ENCODE measurements at places on chromosomes 4 and X.

DNA sequence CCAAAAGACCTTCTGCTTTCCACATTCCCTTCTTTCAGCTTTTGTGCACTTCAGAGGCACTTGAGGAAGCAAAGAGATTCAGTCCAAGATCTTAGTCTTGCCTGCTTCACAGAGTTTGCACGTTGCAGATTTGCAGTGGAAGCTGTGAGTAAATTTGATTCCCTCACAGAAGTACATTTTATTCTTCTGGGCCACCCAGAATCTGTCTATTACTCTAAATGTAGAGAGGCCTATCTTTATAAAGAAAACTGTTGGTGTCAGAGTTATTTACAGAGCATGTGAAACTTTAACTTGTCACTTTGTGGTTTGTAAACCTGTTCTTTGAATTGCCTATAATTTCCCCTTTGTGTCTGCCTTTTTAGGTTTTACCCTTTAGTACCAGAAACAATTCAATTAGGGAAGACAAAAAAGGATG, 15.5 kb downstream of the SPRY1 start:
- DNase-seq = no peak

DNA sequence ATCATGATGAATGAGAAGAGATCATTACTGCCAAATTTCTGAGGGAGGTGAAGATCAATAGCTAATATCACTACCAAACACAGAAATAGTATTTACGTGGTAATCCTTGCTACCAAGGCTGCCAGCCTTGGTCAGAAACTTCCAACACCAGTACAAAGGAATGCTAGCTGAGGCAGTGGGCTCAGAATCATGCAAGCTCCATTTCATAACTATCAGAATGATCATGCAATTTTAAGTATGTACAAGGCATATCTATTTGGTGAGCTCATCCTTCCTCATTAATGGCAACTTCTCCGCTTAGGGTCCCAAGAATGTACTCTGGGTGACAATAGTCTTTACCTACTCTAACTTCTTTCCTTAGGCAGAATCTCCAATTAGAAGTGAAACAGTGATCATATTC, 135.0 kb downstream of the GPC3 start:
- no peak for DNase-seq

GRCh38 chr4:181168011-181168805, 1075.0 kb upstream of the TENM3 start:
- DNase-seq = no peak

- DNase-seq = no peak
Measured at GRCh38 chr4:17577665-17578481, 875 bp downstream of the LAP3 start.

GRCh38 chrX:12685541-12685940, 105.7 kb upstream of the PRPS2 start:
- DNase-seq = peak; percentile 30

DNA sequence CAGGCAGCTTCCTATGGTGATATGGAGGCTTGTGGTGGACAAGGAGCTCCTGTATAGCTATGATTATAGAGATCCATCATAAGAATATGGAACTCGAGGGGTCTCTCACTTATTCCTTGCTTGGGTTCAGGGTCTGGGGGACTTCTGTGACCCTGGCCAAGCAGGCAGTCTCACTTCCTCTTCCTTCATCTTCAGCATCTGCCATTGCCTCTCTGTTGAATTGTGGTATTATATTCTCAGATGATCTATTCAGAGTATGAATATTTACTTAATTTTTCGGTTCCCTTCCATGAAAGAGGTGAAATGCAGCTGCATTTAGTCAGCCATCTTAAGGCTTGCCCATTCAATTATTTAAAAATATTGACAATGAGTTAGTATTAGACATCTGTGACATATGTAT, 292.9 kb downstream of the SPIN4 start:
- DNase-seq = no peak

GRCh38 chrX:4379071-4379470, 665.6 kb upstream of the PRKX start:
- DNase-seq = no peak

DNA sequence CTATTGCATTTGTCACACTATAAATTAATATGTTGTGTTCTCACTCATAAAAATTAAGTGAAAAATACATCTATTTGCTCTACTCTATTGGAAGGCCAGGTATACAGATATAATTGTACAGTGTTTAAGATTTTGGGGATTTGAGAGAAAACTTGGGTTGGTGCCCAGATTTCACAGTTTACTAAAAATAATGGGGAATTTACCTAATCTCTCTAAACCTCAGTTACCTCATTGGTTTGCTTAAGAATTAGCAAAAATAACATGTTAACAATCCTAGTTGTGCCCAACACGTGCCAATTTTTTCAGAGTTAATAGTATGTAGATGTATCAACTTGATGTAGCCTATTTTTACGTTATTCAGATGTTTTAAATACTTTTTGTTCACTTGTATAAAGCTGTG, 1495.3 kb upstream of the PCDH7 start:
- no peak for DNase-seq

GRCh38 chrX:139831017-139831416, 101.8 kb downstream of the ATP11C start:
- no peak for DNase-seq

DNA sequence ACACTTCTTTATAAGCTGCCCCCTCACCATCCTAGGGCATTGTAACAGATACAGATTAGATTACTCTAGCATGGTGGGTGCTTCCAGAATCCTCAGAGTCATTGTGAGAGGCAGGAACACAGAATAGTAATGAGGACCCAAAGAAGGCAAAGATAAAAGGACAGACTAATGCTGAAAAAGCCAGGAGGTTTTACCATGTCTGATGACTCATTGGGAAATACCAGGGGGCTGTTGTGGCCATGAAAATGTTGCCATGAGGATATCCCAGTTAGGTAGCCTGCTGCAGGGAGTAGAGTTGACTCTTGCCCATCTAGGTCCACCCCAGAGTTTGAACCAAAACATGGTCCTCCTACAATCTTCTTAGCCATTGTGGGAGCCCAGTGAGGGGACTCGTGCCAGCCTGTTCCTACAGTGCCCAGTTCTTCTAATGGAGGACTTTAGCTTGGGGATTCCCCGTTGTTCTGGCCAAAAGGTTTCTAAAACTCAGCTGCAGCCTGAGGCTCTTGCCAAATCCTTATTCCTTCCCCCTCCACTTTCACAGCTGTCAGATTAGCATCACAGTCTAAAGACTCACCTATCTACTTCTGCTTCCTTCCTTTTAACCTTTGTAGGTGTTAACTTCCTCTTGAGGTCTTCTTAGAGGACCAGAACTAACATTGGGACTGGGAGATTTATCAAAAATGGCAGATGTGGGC, 586.0 kb upstream of the AADAT start:
- DNase-seq = no peak

GRCh38 chr4:14237911-14238310, 610.4 kb upstream of the BOD1L1 start:
- DNase-seq = no peak

DNA sequence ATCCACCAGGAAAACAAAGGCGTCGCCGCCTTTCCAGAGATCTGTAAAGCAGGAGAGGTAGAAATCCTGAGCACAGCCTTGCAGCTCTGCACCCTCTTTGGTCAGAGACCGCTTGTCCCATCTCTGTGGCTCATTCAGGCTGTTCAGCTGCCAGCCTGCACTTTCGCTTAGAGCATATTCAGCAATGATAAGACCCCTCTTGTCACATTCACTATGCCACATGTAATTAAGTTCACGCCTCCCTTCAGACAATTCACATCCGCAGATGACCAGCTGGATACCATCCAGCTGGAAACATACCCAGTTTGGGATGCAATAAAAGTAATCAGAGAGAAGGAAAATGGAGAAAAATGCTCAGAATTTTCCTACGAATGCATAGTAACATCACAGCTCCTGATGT, 335.4 kb downstream of the UNC5C start:
- no peak for DNase-seq

GRCh38 chr4:145740806-145741205, 60.9 kb downstream of the C4orf51 start:
- no peak for DNase-seq

GRCh38 chr4:71635139-71635748, 148.6 kb downstream of the GC start:
- DNase-seq = no peak

GRCh38 chrX:64192673-64193072, 12.8 kb downstream of the AMER1 start:
- DNase-seq = no peak

- DNase-seq = no peak
Measured at GRCh38 chr4:175068266-175068665, 150.1 kb downstream of the ADAM29 start.

DNA sequence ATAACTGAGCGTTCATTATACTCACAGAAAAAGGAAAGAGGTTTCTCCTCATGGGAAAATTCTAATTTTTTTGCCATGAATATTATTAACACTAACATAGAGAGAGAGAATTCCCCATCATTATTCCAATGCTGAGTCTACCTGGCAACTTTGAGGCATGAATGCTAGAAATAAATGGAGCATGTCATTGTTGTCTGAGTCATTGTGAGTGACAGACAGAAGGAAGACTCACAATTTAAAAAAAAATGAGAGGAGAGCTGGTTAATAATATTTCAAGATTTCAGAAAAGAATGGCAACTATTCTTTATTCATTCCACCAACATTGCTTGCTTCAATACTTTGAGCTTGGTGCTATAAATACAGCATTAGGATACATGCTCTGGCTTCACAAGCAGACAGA, 170.4 kb upstream of the HS3ST1 start:
- DNase-seq = no peak

DNA sequence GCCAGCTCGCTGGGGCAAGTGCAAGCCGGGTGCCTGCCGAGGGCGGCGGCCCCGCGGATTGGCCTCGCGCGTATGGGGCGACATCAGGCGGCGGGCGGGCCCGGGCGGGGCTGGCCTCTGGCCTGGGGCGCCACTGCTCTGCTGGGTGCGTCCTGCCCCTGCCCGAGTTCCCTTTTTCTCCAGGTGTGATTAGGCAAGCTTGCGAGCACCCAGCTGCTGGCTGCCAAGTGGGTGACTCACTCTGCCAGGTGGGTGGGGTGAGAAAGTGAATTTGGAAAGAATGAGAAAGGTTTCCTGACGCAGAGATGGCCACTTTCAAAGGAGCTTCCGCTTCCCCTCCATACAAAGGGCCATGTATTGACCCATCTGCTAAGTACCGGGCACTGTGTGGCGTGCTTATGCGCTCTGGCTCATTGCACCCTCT, 32.5 kb downstream of the FGFBP1 start:
- no peak for DNase-seq

GRCh38 chr4:4417886-4418285, 31.0 kb downstream of the NSG1 start:
- DNase-seq = no peak

DNA sequence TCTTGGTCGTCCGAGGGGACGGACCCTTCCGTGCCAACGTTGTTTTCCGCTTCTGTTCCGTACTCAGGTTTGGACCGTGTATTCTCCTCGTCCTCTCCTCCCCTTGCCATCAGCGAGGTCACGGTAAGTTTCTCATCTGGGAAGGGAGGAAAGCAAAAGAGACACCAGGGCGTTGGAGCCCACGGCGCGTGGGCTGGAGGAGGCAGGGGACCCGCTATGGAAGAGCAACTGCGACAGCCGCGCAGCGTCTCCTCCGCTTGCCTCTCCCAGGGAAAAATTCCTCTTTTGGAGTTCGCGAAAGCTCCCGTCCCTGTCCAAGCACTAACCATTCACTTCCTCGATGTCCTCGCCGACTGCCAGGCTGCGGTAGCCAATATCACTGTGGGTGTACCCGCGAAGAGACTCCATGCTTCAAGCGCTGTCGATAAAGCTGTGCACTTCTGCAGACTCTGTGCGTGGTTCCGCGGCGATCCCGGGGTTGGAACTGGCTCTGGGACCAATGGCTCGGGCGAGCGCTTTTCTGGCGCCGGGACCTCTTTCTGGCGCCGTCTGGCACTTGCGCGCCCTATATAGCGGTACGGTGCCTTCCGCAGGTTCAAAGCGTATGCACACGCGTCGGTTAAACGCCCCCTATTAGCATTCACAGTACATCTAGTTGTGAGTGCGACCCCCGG, at the start of gene ESX1:
Gene ESX1 (minus strand): TSS at position 492 of the 674 bp plus-strand sequence. CDS start 84 bp downstream, at position 408.
- no peak for DNase-seq

DNA sequence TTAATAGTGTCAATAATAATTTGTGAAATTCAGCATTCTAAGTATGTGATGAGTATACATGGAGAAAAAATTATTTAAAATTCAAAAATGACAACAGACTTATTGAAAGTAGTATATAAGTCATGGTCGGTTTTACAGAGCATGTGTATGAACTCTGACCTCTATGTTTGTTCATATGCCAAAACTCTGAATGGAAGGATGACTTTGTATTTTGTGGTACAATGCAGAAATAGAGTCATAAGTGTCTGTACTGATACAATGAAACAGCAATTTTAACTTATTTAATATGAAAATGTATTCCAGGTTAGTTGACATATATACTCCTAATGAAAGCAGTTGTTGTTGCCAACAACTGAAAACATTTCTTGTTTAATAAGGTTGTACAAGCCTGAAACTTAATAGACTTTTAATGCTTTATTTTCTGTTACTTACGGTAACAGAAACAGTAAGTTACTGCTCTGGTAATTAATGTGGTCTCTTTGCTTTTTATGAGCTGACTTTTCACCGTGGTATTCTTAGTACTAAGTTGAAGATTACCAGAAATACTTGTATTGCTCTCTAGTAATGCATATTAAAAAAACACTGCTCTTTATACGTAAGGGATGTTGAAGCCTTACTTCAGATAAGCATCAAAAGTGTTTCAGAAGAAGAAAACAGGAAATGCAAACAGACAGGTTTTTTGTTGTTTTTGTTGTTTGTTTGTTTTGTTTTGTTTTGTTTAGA, 1.9 kb downstream of the UBE2K start:
- DNase-seq = no peak

DNA sequence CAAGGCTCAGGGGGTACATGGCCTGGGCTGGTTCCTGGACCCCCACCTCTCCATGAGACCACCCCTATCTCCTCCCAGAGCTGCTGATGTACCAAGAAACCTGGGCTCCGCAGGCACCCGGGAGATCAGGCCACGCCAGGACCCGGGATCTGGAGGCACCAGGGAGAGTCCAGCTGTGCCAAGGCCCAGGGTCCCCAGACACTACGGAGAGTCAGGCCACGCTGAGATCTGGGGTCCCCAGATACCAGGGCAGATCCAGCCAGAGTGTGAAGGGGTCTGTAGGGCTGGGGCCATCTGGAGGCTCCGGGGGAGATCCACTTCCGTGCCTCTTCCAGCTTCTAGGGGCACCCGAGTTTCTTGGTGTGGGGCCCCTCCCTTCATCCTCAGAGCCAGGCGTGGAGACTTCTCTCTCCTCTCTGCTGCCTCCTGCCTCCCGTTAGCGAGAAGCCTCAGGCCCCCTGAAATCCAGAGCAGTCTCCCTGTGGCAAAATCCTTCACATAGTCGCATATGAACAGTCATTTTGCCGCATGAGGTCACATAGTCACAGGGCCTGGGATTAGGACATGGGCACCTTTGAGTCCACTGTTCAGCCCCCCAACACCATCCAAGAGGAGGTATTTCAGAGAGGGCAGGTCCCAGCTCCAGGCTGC, 9.7 kb downstream of the ABLIM2 start:
- no peak for DNase-seq

- peak; percentile 2 for DNase-seq
Measured at GRCh38 chrX:3504916-3505315, 158.5 kb upstream of the MXRA5 start.

- DNase-seq = no peak
Measured at GRCh38 chr4:114100288-114101031, 121.0 kb upstream of the ARSJ start.

GRCh38 chrX:68238568-68238967, 194.7 kb downstream of the OPHN1 start:
- no peak for DNase-seq

Measured in GM04503 (cell line).